HCT116 (cell line): ENCODE measurements at places on chromosomes 3 and 15. TPM values are rescaled to one million over a fixed set of nuclear protein-coding genes. Genes with fewer than 3 reads are reported as not detected.

- no peak for DNase-seq
Measured at GRCh38 chr3:158105710-158106253, 438 bp downstream of the SHOX2 start.

DNA sequence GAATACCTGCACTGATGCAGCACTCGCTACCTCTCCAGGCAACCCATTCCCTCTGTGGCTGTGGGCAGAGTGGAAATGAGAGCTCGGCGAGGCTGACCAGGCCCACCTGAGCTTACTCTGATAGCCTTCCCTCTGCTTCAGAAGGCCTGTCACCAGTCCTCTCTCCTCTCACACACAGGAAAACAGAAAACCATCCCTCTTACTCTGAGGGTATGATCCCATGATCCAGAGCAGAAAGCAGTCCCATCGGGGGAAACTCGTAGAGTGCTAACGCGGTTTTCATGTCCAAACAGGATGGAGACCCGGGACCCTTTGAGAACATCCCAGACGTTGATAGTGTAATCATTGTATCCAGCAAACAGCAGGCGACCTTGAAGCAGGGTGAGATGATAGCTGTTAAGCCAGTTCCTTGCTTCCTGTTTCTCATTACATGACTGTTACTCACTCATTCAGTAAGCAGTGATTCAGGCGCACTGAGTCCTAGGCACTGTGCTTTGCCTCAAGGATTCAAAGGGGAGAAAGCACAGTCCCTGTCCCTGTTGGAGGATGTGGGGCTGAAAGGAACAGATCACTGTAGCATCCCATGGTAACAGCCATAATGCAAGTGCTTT lies 11.8 kb upstream of the BCL2L10 start:
- DNase-seq: no peak

DNA sequence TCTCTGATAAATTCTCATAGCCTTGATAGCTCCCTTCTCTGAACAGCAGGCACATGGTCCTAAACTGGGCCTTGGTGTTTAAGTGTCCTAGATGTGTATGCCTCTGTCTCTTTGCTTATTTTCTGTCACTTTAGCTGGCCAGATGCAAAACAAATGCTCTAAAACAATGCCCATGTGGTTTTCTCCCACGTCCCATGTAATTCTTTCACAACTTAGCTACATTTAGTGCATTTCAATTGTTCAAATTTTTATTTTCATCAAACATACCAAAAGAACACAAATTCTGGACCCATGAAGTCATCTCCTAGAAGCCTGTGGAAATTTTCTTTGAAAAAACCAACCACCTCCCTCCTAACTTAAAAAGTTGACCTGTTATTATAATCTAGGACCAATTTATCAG lies 491.3 kb upstream of the AGTR1 start:
- DNase-seq: no peak

GRCh38 chr3:190326930-190327329 lies 4.7 kb upstream of the CLDN1 start:
- DNase-seq: no peak

GRCh38 chr3:100615684-100616083 lies 6.3 kb downstream of the ADGRG7 start:
- no peak for DNase-seq

- DNase-seq: no peak
Measured at GRCh38 chr15:70473581-70474370, 289.6 kb downstream of the UACA start.

- DNase-seq: no peak
Measured at GRCh38 chr3:159532577-159532976, 456.1 kb upstream of the IL12A start.

DNA sequence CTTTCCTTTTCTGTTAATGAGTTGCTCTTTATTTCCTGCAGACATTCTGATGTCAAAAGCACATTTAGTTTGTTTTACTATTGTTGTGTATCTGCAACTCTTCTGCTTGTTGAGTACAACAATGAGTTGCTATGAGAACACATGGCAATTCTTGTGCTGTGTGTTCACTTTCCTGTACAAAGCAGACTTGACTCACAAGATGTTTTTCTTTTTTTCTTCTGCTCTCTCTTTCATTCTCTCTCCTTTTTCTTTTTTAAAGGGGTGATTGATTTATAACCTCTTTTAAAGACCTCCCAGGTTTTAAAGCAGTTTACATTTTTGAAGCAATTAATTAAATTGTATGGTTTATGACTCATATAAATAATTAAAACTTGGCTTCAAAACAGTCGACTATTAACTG lies 31.6 kb upstream of the ABHD10 start:
- no peak for DNase-seq

- no peak for DNase-seq
Measured at GRCh38 chr3:100073714-100074307, 40.5 kb downstream of the FILIP1L start.

DNA sequence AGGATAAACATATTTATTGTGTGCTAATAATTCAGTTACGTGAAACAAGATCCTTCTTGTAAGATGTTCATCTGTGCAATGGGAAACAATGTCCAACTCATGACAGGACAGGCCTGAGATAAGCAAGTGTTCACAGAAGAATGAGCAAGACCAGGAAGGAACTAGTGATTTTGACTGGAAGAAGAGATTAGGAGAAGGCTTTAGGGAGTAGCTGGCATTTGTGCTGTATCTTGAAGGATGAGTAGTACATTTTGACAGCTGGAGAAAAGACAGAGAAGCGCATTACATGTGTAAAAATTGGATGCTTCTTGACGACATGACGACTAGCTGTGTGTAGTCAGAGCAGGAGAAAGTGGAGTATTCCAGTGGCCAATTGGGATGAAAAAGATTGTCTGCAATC lies 48.4 kb downstream of the GBE1 start:
- no peak for DNase-seq

DNA sequence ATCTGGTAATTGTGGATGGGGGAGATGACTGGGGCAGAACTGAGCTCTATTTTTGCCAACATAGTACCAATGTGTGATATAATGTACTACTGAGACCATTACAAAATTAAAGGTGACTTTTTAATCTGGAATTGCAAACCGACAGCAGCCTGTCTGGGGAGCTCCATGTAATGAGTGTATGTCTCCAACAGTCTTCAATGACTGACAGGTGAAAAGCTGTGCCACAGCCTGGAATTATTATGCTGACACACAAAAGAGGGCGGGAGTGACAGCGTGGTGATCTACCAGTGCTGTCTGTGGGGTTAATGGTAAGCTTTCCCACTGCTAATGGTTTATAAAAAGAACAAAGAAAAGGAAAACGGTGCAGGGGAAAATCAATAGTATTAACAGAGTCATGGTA lies 143.4 kb downstream of the CLSTN2 start:
- DNase-seq: no peak

- no peak for DNase-seq
Measured at GRCh38 chr3:27200721-27201489, 168.3 kb downstream of the NEK10 start.

- no peak for DNase-seq
Measured at GRCh38 chr15:89766357-89767311, 9.5 kb upstream of the MESP2 start.

- DNase-seq: no peak
Measured at GRCh38 chr3:156518726-156519125, 36.2 kb downstream of the SSR3 start.

GRCh38 chr3:126358816-126359181 lies 1.6 kb upstream of the KLF15 start:
- DNase-seq: no peak

DNA sequence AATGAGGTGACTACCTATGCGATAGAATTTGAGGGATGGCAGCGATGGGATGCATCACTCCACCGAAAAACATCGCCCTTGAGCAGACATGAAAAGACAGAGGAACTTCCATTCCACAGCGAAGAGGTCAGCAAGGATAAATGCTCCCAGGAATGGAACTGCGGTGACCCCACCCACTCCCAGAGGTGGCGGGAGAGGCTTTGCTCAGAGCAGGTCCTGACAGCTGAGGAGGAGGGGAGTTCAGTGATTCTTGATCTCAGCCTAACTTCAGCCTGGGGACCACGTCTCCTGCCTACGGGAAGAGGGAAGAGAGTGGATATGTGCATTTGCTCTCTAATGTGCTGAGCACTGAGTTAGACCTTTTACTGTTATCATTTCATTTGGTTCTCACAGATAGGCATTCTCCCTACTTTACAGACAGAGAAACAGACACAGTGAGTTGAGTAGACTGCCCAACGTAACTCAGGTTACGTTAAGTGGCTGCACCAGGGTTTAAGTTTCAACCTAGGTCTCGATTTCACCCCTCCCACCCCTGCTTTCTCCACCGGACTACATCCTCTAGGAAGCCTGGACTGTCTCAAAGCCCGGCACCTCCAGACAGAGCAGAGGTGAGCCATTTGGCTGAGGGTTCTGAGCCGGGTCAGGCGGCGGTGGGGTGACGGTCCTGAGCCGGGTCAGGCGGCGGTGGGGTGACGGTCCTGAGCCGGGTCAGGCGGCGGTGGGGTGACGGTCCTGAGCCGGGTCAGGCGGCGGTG lies 170.0 kb downstream of the RAB11A start:
- no peak for DNase-seq

GRCh38 chr3:118945834-118946233 lies 88.8 kb downstream of the IGSF11 start:
- no peak for DNase-seq

DNA sequence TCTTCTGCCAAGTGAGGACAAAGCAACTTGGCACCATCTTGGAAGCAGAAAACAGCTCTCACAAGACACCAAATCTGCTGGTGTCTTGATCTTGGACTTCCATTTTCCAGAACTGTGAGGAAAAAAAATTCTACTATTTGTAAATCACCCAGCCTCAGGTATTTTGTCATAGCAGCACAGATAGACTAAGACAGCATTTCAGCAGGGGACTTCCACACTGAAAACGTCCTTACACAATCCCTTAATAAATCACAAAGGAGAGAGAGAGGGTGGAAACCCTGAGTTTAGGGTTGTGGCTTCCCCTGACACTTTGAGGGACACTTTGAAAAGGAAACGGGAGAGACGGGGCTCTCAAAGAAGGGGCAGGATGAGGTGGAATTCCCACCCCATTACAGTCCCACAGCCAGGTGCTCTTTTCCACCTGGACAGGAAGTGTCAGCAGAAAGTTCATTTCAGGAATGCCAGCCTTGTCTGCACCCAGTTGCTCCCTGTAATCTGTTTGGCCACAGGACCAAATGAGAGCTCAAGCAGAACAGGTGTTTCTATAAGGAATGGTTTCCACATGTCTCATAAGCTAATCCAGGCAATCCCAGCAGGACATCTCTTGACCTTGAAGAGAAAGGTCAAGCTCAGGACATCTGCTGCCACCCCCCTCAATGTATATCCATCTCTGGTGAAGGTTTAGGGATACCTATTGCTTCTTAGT lies 51.3 kb downstream of the MYLK start:
- DNase-seq: no peak

DNA sequence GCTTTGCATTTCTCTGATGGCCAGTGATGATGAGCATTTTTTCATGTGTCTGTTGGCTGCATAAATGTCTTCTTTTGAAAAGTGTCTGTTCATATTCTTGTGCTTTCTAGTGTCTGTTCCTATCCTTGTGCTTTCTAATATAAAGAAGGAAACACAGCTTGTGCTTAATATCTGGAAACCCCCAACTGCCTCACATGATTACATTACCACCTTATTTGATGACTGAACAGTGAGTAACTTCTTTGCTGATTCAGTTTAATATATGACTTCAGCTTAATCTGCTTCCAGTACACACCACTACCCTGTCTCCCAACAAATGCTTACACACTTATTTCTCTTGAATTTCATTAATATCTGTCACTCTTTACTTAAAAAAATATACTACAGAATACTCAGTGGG lies 835.1 kb downstream of the EDEM1 start:
- DNase-seq: no peak

DNA sequence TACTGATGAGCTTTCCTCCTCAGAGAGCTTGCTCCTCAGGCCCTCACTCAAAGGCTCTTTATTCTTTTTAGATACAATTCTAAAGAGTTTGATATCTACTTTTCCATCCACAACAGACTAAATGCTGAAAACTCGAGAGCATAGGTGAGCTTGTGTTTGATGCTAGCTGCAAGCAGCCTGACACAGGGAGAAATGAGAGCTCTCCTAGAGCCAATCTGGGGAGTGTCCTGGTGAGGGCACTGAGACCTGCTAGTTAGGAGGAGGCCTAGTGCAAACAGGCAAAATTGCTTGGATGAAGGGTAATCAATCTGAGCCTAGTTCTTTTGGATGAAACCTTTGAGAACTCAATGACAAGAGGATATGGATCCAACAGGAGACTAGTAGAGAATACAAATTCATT lies 300.8 kb downstream of the ZBTB20 start:
- no peak for DNase-seq

GRCh38 chr15:90859234-90860131 lies 8.9 kb upstream of the FURIN start:
- DNase-seq: no peak

- no peak for DNase-seq
Measured at GRCh38 chr15:96207377-96208006, 123.0 kb upstream of the NR2F2 start.

DNA sequence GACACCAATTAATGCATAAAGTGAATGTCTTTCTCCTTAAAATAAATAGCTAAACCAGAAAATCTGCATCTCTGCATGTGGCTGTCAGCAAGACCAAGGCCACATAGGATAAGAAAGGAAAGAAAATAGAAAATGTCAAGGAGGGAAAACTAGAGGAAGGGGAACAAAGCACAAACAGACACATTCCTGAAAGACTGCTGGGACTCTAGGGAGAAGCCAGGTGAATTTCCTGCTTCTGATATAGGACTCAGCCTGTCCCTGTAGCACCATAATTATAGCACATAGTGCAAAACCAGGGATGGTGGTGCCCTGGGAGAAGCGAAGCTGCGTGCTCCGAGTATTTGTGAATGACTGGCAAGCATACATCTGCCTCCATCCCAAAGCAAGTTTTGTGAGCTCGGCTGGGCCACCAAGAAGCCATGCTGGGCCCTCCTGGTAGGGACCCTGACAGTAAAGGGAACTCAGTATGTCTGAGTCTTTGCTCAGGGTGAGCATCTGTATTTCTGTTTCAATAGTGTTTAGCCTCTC lies 14.2 kb downstream of the FSTL1 start:
- DNase-seq: no peak

- no peak for DNase-seq
Measured at GRCh38 chr15:86295511-86295910, 215.8 kb downstream of the AGBL1 start.

GRCh38 chr3:159882367-159882766 lies 106.3 kb upstream of the IL12A start:
- no peak for DNase-seq

The TMEM108 gene
- total RNA-seq: not detected

The MUSTN1 gene
- total RNA-seq: 0.44 TPM

The ZNF662 gene
- not detected for total RNA-seq

The TGM4 gene
- total RNA-seq: not detected

The EIF4E3 gene
- total RNA-seq: 6.0 TPM

The TRANK1 gene
- 1.1 TPM for total RNA-seq

The LRRIQ4 gene
- total RNA-seq: not detected

The ZNF654 gene
- total RNA-seq: 7.0 TPM
